ENCODE measurements at places on chromosomes 6 and 20.

DNA sequence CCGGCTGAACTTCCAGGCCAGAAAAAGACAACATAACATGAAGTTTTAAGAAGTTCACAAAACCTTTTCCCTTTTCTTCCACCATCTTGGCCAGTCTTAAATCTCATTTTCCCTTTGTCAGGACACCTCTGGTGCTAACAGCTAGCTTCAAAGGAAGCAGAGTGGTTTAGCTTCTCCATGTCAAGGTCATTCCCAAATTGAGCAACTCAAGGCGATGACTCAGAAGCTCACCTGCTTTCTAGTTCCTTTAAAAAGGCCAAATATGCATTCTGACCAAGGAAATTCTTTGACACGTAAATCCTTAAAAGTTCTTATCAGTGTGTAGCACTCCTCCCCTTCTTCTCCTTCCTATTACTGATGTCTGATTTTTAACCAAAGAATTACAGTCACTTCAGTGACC is 69.6 kb upstream of the VGLL2 start:
- DNase-seq = no peak

GRCh38 chr6:6689400-6690143 is 101.1 kb downstream of the LY86 start:
- peak; percentile 69 for DNase-seq

GRCh38 chr6:106688177-106688951 is 59.0 kb downstream of the QRSL1 start:
- no peak for DNase-seq

DNA sequence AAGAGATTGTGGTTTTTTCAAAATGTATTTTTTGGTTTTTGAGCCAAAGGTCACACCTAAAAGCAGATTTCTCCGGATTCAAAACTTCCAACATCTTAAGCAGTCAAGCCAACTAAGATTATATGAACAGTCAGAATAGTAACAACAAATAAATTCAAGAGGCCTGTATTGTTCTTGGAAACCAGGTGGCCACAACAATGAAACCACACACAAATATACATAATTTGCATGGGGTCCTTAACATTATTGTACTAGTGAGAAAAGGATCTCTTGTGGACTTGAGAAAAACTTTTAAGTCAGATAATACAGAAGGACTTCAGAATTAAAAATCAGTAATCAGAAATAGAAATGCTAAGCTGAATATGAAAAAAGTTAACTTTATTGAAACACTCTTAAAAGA is 40.6 kb downstream of the NOL7 start:
- DNase-seq = no peak
